Astrocyte (in vitro differentiated cells and primary cell): ENCODE measurements at places on chromosomes 16 and 17. TPM values are rescaled to one million over a fixed set of nuclear protein-coding genes. Genes with fewer than 3 reads are reported as not detected.

- H3K36me3 ChIP-seq = peaks cover 7% of the 10 kb centered on the region
- no peak for DNase-seq
- no peak overlapping the region for H3K4me3 ChIP-seq
- H3K27me3 ChIP-seq = no peaks in the 10 kb centered on the region
Measured at GRCh38 chr16:69250081-69250480, 61.1 kb upstream of the VPS4A start.

DNA sequence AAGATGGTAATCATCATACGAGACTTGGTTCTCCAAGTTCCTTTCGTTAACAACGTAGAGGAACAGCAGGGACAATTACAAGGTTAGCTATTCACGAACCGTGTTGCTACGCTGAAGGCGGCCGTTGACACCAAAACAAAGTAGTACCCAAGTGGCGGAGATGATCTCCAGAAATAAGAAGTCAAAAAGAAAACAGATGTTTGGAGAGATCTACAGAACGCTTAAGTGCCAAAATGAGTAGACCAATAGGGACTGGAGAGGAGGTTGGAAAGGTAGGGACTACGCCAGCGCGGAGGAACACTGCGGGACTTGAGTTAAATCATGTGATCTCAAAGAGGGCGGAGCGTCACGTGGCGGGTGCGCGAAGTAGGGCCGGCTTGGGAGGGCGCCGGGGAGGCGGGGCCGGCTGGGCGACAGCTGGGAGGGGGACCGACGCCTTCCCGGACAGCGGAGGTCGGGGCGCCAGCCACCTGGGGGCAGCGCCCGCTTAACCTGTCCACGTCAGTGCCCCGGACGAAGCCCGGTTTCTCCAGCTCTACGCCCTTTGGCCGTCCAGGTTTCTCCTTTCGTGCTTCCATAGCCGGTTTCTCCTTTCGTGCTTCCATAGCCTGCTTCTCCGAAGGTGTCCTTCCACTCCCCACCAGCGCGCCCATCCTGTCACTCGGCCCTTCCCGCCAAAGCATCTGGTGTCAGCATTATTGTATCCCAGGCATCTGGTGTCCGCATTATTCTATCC is 636 bp upstream of the GABARAP start:
- peaks cover 18% of the 10 kb centered on the region for H3K4me1 ChIP-seq
- H3K27ac ChIP-seq = peak overlapping the region; percentile 98
- DNase-seq = peak; percentile 95

- peak overlapping the region; percentile 90 for H3K27ac ChIP-seq
- no peaks in the 10 kb centered on the region for H3K36me3 ChIP-seq
- peaks cover 28% of the 10 kb centered on the region for H3K4me1 ChIP-seq
- no peak for DNase-seq
- H3K4me3 ChIP-seq = peak overlapping the region; percentile 52
- no peaks in the 10 kb centered on the region for H3K27me3 ChIP-seq
Measured at GRCh38 chr17:82098939-82099763, 1.1 kb upstream of the FASN start.

GRCh38 chr16:69522732-69523404 is 42.9 kb upstream of the NFAT5 start:
- H3K27ac ChIP-seq = no peak overlapping the region
- H3K4me1 ChIP-seq = no peaks in the 10 kb centered on the region
- no peak for DNase-seq
- no peak overlapping the region for H3K4me3 ChIP-seq
- no peaks in the 10 kb centered on the region for H3K36me3 ChIP-seq

Gene EPOP
- total RNA-seq = 2.4 and 4.1 TPM in 2 replicates

Gene SMPD3
- 0.25 and 0.34 TPM in 2 replicates for total RNA-seq

Gene FOXN1
- not detected in 2 replicates for total RNA-seq
